ENCODE measurements at places on chromosomes 2 and 18.
A peak's percentile ranks its signal among the peaks of the same experiment; 100 is the strongest.

- DNase-seq = no peak
Measured at GRCh38 chr2:166972002-166972401, 83.7 kb downstream of the XIRP2 start.

DNA sequence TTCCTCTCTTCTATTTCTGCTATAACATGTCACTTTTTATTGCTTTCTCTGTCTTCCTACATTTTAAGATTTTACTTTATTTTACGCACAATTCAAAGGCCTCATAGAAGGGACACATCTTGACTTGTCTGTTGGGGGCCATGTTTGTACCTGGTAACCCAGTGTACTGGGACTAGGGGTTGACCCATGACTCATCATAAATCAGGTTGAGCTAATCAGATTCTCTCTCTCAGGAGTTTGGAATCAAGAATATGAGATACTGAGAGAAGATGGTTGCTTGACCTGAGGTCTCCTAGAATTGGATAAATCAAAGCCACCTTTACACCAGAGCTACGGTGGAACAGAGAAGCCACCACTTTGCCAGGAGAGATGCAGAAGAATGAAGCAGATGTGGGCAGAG is 153.0 kb downstream of the UXS1 start:
- no peak for DNase-seq

DNA sequence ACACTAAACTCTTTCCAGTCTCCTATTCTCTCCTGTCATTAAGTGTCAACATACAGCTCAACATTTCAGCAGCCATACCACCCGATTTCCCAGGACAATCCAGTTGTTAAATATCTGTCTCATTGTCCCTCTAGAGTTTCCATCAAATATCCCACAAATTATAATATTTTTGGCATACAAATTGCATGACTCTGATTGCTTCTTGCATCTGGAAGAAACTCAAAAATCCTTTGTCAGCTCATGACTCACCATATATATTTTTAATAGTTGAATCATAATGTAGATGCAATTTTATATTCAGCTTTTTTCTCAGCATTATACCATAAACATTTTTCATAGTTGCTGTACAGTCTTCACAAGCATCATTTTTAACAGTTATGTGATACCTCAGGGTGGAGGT is 7.2 kb downstream of the SLC30A3 start:
- DNase-seq = no peak

DNA sequence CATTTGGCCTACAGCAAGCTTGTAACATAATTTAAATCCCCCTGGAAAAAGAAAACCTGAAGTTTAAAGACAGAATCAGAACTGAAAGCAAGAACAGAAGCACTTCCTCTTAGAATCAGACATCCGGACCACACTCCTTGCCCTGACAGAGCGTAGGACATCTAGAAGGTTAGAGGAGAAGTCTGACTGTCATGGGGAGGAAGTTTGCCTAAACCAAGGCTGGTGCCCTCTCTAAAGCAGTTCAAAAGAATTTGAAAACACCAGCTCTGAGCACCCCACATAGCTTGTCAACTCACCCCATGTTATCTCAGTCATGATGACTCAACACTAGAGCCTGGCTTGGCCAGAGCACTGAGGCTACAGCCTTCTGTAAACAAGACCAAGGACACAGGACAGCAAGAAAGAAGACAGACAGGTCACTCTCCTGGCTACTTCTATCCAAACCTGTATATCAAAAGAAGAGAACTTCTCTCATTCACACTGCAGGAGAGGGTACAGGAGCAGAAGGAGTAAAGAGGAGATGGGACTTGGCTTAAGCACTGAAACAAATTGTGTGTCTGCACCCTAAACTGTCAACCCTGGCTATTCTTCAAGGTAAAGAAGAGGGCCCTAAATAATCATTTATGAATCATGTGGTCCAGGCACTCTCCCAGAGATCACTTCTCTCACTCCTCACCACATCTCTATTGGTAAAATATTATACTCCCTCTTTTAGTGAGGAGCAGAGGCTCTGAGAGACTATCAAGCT is 198.6 kb downstream of the MEMO1 start:
- no peak for DNase-seq

DNA sequence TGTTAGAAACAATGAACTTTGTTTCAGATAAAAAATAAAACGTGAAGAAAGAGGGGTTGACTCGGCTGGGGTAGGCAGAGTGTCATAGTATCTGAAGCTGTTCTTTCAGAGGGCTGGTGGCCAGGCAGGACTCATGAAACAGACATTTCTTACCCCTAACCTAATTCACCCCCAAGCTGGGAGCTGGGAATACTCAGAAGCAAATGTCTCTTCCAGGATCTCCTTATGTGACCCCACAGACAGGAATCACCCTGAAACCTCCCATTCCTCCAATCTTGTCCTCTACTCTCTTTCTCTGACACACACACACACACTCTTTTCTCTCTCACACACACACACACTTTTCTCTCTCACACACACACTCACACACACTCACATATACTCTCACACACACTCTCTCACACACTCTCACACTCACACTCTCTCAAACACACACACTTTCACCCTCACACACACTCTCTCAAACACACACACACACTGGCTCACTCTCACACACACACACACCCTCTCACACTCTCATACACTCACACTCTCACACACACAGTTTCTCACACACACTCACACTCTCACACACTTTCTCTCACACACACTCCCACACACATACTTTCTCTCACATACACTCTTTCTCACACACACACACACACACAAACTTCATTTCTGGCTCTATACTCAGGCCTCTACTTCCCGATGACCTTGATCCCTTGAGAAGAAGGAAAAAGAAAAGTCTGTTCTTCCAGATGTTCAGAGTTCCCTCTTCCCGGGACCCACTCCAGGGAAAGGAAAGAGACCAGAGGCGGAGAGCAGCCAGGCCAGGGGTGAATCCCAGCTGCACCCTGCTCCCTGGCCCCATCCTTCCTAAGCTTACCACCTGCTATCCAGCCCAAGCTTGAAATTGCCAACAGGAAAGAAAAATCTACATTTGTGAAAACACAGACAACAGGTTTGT is 167.7 kb downstream of the TXNL1 start:
- no peak for DNase-seq

GRCh38 chr2:166337932-166338331 is 37.8 kb downstream of the SCN9A start:
- no peak for DNase-seq

DNA sequence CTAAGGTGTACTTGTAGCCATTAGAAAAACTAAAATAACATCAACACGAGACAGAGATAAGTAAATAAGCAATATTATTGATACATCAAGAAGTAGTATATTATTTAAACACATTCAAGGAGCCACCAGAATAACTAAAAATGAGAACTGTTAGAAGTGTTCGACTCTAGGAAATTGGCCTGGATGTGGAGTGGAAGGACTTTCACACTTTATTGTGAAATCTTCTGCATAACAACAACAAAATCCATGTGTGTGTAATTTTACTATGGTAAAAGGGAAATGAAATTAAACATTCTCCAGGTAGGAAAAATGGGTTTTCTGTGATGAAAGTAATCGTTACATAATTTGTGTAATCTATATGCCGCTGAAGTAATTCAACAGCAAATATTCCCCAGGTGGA is 96.3 kb upstream of the RNF152 start:
- DNase-seq = no peak

- no peak for DNase-seq
Measured at GRCh38 chr18:48351216-48352050, 57.8 kb downstream of the ZBTB7C start.

GRCh38 chr2:101094351-101094750 is 56.8 kb downstream of the TBC1D8 start:
- DNase-seq = no peak

DNA sequence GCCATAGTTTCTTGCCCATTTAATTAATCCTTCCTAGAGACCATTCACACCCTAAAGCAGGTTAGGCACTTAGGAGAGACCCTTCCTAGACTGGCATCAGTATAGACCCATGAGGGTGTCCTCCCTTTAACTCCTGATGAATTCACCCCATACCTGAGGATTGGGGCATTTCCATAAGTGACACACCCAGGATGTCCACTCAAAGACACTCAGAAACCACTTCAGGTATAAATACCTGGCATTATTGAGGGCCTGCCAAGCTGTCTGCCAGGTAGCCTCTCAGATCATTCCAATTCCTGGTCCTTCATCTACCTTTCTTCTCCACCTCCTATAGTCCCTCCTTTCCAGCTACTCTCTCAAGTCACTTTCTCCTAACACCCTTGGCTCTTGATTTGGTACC is 57.5 kb upstream of the SLC14A2 start:
- no peak for DNase-seq

- DNase-seq = no peak
Measured at GRCh38 chr18:13369756-13370510, 151.4 kb downstream of the LDLRAD4 start.

DNA sequence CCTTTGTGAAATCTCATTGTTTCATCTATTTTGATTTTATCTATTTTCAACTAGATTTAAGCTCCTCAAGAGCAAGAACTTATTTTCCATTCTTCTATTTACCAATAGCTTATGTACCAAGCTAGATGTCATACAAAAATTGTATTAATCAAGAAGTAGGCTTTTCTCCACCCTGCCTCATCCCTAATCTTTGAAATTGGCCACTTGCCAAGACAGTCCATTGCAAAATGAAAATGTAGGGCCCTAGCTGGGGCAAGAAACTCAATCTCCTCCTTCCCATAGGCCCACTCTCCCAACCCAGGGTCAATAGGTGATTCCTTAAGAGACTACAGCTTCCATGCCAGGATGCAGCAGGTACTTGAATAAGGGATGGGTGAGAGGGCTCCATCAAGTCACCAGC is 39.3 kb upstream of the STPG4 start:
- DNase-seq = no peak

GRCh38 chr18:26119246-26119645 is 14.4 kb upstream of the PSMA8 start:
- DNase-seq = no peak

DNA sequence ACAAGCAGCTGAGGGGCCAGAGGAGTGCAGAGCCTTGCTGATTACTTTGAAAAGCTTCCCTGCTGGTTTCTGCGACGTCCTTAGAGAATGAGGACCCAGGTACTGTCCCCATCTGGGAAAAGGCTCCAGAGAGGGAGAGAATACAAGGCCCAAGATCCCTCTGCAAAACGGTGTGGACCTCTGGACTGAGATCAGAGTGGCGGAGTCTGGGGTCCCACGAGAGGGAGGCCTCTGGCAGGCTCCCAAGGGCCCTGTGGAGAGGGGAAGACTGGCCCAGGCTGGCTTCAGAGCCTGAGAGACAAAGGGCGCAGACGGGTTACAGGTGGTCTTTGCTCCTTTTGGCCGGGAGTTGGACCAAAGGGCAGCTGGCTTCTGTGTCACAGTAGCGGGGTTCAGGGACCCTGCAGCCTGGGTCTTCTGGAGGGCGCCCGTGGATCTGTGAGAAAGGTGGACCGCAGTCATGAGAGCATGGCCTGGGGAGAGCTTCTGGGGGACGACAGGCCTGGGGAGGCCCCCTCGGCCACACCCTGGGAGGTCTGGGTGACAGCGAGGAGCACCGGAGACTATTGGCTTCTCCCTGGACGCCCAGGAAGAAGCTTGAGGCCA is 805 bp downstream of the SNORC start:
- no peak for DNase-seq

DNA sequence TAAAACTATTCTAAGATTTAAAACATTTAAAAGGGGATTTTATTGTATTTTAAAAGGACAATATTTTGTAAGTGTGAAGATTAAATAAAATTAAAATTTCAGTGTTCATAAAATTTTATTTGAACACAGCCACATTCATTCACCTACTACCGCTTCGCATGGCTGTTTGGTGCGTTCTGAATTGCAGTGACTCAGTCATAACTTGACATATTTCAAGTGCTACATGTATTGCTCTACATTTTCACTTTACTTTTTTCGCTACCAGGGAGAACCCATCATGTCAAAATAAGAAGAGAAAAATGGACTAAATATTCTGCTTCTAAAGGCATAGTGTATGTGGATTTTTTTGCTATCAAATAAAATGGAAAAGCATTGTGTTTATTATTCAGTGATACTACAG is 8.7 kb downstream of the PTH2R start:
- no peak for DNase-seq

DNA sequence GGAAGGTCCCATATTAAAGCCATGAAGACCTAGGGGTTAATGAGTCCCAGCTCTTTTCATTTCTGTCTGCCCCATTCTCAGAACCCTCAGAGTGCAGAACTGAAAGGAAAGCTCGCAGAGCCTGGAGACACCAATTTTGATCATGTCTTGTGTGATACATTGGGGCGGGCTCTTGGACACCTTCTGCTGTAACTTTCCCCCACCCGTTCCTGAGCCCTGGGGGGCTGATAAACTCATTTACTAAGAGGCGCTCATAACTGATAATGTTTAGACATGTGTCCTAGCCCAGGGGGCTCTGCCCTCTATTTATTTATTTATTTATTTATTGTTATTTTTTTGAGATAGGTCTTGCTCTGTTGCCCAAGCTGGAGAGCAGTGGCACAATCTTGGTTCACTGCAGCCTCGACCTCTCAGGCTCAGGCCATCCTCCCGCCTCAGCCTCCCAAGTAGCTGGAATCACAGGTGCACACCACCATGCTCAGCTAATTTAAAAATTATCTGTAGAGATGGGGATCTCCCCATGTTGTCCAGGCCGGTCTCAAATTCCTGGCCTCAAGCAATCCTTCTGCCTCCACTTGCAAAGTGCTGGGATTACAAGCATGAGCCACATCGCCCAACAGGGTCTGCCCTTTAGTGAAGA is 72.4 kb upstream of the HAAO start:
- DNase-seq = no peak

DNA sequence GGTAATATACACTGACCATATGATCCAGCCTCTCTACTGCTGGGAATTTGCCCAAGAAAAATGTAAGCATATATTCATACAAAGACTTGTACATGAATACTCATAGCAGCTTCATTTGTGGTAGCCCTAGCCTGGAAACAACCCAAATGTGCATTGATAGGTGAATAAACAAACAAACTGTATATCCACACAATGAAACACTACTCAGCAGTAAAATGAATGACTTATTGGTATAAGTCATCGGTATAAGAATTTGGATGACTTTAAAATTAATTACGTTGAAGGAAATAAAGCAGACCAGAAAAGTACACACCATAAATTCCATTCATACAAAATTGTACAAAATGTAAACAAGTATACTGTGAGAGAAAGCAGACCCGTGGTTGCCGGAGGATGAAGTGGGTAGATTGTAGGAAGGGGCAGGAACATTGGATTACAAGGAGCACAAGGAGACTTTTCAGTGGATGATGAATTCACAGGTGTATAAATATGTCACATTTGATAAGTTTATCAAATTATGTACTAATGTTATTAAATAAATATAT is 376.7 kb downstream of the TDRD15 start:
- DNase-seq = no peak

GRCh38 chr2:136116813-136117390 is 1.0 kb downstream of the CXCR4 start:
- peak; percentile 72 for DNase-seq

- DNase-seq = no peak
Measured at GRCh38 chr2:112870841-112871835, 34.6 kb upstream of the IL1B start.

- DNase-seq = no peak
Measured at GRCh38 chr2:85828725-85829124, 60.1 kb downstream of the ST3GAL5 start.

GRCh38 chr2:27720004-27720551 is 51.4 kb upstream of the MRPL33 start:
- DNase-seq = no peak

Data from central memory CD8-positive, alpha-beta T cell (primary cell).